Activated T-cell treated with anti-CD3 and anti-CD28 coated beads, Interleukin-2, amount 50 U/mL, for 48 hours (primary cell): ENCODE measurements at places on chromosomes 6 and 20.

DNA sequence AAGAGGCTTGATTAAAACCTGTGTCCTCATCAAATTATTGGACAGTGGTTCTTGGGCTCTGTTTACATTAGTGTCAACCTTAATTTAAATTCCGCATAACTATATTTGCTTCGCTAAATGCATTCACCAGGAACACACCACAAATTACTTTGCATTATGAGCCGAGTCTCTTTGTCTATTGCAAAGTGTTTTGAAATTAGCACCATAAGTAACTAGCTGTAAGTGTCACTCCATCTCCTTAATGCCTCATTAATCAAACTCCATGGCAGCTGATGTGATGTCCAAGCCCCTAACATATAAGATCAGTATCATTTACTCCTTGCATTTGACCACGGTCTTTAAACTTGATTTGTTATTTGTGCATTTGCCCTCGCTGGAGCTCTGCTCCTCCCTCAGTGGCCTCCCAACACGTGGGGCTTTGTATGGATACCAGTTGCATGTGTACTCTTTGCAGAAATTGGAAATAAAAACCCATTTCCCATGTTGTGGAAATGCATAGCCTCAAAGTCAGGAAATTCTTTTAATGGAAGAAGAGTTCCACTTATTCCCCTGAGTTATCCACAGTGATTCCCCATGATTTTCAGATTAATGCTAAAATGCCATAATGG, 24.6 kb downstream of the FOXA2 start:
- no peak for DNase-seq

DNA sequence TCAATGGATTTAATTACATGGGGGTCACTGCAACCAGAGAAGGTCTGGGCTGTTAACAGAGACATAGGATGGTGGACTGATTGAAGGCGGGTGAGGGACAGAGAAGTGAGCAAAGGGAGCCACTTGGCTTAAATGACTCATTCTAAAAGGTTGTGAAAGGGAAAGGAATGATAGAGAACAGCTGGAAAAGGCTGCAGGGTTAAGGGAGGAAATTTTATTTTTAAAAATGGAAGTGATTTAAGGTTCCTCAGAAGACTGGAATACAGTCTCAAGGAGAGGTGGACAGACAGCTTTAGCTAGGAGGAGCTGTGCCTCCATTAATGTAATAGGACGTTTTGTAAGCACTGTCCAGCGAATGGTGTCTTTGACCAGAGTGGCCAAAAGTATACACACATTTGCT, 46.7 kb downstream of the RGS17 start:
- no peak for DNase-seq

GRCh38 chr20:60869625-60870024, 382.4 kb upstream of the CDH4 start:
- DNase-seq = no peak

DNA sequence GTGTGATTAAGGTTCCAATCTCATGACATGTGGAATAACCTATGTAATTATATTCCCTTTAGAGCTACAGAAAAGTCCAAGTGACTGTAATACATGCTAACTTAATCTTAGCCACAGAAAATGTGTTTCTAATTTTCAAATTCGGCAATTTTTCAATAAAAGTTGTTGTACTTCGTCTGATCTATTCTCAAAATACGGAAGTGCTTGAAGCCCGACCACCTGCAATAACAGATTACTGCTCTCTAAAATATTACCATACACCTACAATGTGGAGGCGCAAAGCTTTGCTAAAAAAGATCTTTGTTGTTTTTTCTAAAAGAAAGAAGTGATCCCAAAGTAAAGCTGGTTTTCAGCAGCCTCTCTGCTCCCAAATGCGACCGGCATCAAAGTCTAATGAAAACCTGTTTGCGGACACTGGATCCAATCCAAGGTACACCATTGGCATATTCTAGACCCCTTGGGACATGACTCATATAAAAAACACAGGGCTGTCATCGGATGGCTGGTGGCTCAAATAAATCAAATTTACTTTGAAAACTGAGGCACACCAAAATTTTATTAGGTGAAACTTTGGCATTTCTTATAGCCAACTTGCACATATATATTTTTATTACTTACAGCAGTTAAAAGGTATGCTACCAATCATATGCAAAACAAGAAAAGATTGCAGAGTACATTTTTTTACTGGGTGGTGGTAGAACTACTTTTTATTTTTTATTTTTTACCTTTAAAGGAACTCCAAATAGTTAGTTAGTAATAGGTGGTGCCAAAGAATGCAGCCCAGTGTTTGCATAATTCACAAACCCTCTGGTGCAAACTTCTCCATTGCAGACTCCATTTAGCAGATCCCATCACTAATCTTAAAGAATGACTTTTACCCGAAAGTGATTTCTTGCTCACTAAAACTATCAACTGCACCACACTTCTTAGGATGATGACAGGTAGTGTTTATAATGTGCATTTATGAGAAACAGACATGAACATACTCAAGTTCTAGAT, 118.7 kb upstream of the TBX18 start:
- no peak for DNase-seq

- no peak for DNase-seq
Measured at GRCh38 chr6:38040254-38040653, 220.7 kb downstream of the ZFAND3 start.

- DNase-seq = no peak
Measured at GRCh38 chr20:33983371-33983770, 10.3 kb upstream of the RALY start.

GRCh38 chr6:45543298-45544235, 165.8 kb upstream of the SUPT3H start:
- DNase-seq = no peak

GRCh38 chr20:3705970-3706739, 6.2 kb downstream of the SIGLEC1 start:
- no peak for DNase-seq

GRCh38 chr6:105759015-105759414, 327.1 kb upstream of the PRDM1 start:
- DNase-seq = no peak

DNA sequence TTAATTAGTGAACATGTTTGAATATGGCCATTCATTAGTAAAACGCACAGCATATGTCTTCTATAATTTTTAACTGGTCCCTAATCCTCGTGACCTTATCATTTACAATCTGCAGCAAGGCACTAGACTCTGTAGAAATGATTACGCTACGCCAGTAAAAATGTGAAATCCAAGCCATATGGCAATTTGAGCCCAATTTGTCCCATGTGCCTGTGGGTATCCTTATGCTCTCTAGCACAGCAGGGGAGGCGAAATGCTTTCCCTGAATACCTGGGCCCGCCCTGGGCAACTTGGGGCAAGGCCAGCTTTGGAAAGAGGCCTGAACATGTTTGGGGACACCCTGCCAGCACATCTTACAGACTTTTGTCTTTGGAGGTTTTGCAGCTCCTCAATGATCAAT, 122.7 kb upstream of the AGPAT4 start:
- no peak for DNase-seq

GRCh38 chr20:41734506-41734945, 116.3 kb upstream of the CHD6 start:
- peak; percentile 49 for DNase-seq
